ENCODE measurements at places on chromosomes 4 and X. TPM values are rescaled to one million over a fixed set of nuclear protein-coding genes. Genes with fewer than 3 reads are reported as not detected.

The KLB gene
- total RNA-seq: not detected

DNA sequence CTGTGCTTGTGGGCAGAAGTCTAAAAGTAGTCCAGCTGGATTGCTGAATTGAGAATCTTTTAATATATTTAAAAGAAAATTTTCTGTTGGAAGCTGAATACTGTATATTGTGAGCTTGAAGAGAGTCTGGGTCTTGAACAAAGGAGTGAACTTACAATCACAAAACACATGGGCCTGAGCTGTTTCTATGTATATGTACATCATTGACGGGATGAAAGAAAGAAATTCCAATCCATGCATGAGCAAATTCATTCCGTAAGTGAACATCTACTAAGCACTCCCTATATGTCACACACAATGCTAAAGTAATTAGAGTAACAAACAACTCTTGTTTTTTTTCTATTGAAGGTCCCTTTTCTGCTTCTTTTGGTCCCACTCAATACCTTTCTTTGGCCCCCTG lies 331.0 kb downstream of the HS3ST1 start:
- H3K4me3 ChIP-seq: no peak overlapping the region
- H3K27me3 ChIP-seq: no peaks in the 10 kb centered on the region
- H3K4me1 ChIP-seq: no peaks in the 10 kb centered on the region
- no peaks in the 10 kb centered on the region for H3K36me3 ChIP-seq
- no peak overlapping the region for H3K27ac ChIP-seq

The ATP2B3 gene
- 0.05 TPM for total RNA-seq

GRCh38 chr4:55636656-55636999 lies 530 bp upstream of the NMU start:
- H3K36me3 ChIP-seq: no peaks in the 10 kb centered on the region
- H3K27ac ChIP-seq: no peak overlapping the region
- DNase-seq: no peak
- peak overlapping the region; percentile 61 for H3K4me3 ChIP-seq
- peaks cover 9% of the 10 kb centered on the region for H3K27me3 ChIP-seq
- no peaks in the 10 kb centered on the region for H3K4me1 ChIP-seq

- no peak overlapping the region for H3K4me3 ChIP-seq
- no peak for DNase-seq
- peaks cover 5% of the 10 kb centered on the region for H3K27me3 ChIP-seq
These were observed 42.8 kb upstream of the SPP1 start for GRCh38 chr4:87932718-87933141.

DNA sequence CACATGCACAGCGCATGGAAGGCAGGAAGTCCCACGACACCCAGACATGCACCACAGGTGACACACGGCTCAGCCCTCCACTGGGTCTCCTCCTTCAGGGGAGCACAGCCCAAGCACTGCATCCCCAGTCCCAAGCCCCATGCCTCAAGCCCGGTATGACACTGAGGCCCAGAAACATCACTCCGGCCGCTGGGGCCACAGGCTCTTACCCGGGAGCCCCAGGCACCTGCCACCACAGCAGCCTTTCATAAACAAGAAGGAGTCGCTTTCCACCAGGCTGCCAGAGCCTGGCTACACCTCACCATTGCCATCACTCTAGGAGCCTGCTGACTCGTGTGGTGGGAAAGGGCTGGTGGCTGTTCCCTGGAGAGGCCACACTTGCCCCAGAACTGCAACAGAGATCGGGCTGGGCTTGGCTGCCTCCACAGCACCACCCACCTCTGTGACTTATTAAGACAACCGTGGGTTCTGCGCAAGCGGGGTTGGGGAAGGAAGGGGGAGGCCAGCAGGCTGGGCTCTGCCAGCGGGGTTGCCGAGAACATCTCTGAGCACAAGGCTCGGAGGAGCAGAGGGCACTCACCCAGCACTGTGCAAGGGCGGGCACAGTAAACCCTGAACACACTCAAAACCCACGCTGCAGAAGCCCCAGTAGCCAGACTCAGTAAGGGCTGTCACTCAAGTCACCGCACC lies 4.5 kb downstream of the HAUS7 start:
- no peak overlapping the region for H3K4me3 ChIP-seq
- DNase-seq: no peak
- H3K27me3 ChIP-seq: no peaks in the 10 kb centered on the region
- H3K4me1 ChIP-seq: no peaks in the 10 kb centered on the region
- no peak overlapping the region for H3K27ac ChIP-seq

- H3K27ac ChIP-seq: no peak overlapping the region
- H3K4me3 ChIP-seq: no peak overlapping the region
- peak; percentile 7 for DNase-seq
- no peaks in the 10 kb centered on the region for H3K27me3 ChIP-seq
- H3K4me1 ChIP-seq: no peaks in the 10 kb centered on the region
These were observed 261.9 kb downstream of the CBLL2 start for GRCh38 chrX:22534643-22535042.

DNA sequence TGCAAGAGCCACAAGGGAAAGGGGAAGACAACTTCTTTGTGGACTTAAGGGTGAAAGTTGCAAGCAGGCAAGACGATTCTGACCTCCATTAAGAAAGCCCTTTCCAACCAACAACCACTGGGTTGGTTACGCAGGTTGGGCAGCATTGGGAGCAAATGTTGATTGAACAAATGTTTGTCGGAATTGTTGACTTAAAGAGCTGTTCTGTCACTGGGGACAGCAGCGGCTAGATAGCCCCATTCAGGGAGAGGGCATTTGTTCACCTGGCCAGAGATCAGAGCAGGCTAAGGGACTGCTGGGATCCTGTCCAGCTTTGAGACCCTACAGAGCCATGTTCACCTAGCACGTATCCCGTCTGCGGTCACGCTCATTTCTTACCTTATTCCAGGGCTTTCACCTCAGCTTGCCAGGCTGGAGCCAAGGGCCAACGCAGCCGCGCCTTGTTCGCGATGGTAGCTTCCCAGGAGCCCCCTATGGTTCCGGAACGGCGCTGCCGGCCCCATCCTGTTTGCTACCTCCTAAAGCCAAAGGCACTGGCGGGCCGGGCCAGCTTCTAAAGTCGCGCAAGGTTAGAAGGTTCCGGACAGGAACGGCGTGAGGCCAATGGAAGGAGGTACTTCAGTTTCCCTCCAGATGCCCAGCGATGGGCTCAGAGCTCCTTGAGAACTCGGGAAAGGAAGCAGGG lies 24.6 kb downstream of the F9 start:
- DNase-seq: no peak
- H3K4me1 ChIP-seq: no peaks in the 10 kb centered on the region
- no peak overlapping the region for H3K27ac ChIP-seq
- no peaks in the 10 kb centered on the region for H3K27me3 ChIP-seq
- H3K36me3 ChIP-seq: no peaks in the 10 kb centered on the region
- H3K4me3 ChIP-seq: no peak overlapping the region

DNA sequence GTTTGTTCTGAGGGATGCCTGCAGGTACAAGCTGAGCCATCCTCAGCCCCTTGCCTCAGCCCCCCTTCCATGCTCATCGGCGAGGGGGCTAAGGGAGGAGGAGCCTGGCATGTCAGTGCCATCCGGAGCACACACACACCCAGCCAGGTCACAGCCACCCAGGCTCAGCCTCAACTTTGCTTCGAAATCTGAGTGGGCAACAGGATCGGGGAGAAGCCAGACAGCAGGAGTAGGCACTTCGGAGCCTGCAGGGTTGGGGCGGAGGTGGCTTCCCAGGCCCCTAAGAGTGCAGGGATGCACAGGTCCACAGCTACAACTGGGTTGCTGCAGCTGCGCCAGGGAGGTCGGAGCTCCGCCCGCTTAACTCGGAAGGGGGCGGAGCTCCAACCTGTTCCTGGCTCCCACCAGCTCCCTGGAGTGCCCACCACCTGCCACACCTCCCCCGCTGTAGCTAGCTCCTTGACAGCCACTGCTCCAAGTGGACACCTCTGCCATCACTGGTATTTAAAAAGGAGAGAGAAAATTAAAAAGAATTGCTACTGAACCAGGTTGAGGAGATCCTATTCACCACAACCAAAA lies 192.9 kb upstream of the GALNT7 start:
- H3K27ac ChIP-seq: no peak overlapping the region
- no peaks in the 10 kb centered on the region for H3K4me1 ChIP-seq
- no peak overlapping the region for H3K4me3 ChIP-seq
- DNase-seq: no peak

GRCh38 chrX:17291171-17291900 lies 83.7 kb upstream of the NHS start:
- DNase-seq: no peak
- no peak overlapping the region for H3K4me3 ChIP-seq
- no peaks in the 10 kb centered on the region for H3K27me3 ChIP-seq

GRCh38 chr4:109172301-109172700 lies 130.2 kb downstream of the COL25A1 start:
- H3K27ac ChIP-seq: no peak overlapping the region
- H3K4me1 ChIP-seq: peaks cover under 1% of the 10 kb centered on the region
- no peak for DNase-seq

DNA sequence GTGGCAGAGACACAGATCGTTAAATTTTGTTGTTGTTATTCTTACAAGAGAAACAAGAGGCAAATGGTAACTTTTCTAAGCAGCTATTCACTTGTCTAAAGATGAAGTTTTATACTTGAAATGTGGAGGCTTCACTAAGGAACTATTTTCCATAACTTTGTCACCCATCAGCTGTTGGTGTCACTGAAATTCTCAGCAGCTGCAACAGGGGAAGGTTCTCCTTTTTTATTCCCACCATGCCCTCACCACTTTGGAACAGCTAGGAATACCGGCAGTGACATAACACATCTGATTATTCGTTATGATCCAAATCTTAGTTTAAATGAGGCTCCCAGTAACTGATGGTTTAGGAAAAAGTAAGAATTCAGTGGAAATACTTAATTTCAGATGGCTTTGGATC lies 147.0 kb upstream of the LEF1 start:
- H3K27me3 ChIP-seq: no peaks in the 10 kb centered on the region
- H3K4me1 ChIP-seq: peaks cover 21% of the 10 kb centered on the region
- no peak overlapping the region for H3K4me3 ChIP-seq
- peak; percentile 82 for DNase-seq
- peak overlapping the region; percentile 82 for H3K27ac ChIP-seq
- H3K36me3 ChIP-seq: no peaks in the 10 kb centered on the region

The GIMD1 gene
- total RNA-seq: not detected

The LIN54 gene
- total RNA-seq: 40.8 TPM

DNA sequence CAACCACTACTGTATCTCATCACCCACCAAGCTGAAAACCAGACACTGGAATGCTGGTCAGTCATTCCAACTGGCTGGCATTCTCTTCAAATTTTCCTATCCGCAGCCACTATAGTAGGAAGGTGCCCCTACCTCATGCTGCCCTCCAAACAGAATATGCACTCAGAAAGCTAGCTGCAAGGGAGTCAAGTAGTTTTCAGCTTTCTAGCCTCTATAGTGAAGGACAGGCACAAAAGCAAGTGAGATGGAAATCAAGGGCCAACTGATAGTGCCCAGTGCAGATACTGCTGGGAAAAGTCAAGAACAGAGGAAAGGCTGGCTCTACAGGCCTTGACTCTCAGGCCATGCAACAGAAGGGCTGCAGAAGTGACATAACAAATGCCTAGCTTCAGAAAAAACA lies 47.2 kb downstream of the BCOR start:
- peaks cover 72% of the 10 kb centered on the region for H3K36me3 ChIP-seq
- DNase-seq: no peak
- no peaks in the 10 kb centered on the region for H3K4me1 ChIP-seq
- no peak overlapping the region for H3K27ac ChIP-seq
- H3K4me3 ChIP-seq: no peak overlapping the region
- H3K27me3 ChIP-seq: no peaks in the 10 kb centered on the region

- H3K4me3 ChIP-seq: no peak overlapping the region
- H3K27me3 ChIP-seq: no peaks in the 10 kb centered on the region
- DNase-seq: no peak
These were observed 985.6 kb upstream of the PCDH7 start for GRCh38 chr4:29734343-29735213.

- H3K27me3 ChIP-seq: no peaks in the 10 kb centered on the region
- no peaks in the 10 kb centered on the region for H3K4me1 ChIP-seq
These were observed 61.9 kb downstream of the HOPX start for GRCh38 chr4:56619160-56619559.
